ENCODE measurements at places on chromosomes 1 and 21. TPM values are rescaled to one million over a fixed set of nuclear protein-coding genes. Genes with fewer than 3 reads are reported as not detected.

SLC6A9 gene
- 0.95 TPM for total RNA-seq

PRDM16 gene
- 6.0 TPM for total RNA-seq

TMOD4 gene
- 0.37 TPM for total RNA-seq

TMEM269 gene
- total RNA-seq, result not detected

CRP gene
- total RNA-seq, result not detected

PGLYRP4 gene
- total RNA-seq, result not detected

OR10Z1 gene
- not detected for total RNA-seq

FCRL1 gene
- not detected for total RNA-seq

RSPO1 gene
- total RNA-seq, result 13.2 TPM

DMRTA2 gene
- total RNA-seq, result not detected

- DNase-seq, result no peak
Observed at GRCh38 chr1:201060586-201060985, 37.1 kb upstream of the KIF21B start.

- no peak for DNase-seq
Observed at GRCh38 chr21:15679630-15680029, 50.2 kb upstream of the USP25 start.

DNA sequence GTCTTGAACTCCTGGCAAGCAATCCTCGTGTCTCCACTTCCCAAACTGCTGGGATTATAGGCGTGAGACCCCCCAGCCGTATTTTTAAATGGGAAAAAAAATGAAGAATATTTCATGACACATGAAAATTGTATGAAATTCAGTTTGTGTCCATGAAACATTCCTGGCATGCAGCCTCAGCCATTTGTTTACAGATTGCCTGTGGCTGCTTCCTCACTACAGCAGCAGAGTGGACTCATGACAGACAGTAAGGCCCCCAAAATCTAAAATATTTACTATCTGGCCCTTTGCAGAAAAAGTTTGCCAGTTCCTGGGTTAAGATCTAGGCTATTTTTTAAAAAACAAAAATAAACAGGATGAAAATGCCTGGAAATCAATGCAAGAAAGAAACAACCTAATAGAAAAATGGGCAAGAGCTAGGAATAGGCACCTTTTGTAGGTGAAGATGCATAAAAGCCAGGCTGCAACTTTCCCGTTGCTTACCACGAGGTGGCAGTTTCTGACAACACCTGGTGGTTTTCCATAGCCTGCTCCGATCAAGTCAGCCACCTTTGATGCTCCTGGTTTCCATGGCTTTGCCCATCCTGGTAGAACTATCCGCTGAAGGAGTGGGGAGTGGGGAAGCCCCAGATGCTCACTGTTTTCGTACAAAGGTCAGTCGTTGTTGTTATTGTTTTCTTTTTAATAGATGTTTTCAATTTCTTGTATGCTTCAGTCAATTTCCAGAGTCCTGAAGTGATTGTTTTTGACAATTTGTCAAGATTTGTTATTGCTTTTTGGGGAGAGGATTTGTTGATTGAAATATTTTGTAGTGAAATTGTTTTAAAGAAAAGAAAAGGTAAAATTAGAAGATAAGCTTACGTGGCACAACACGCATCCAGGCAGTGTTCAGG is 24.3 kb downstream of the UBE2Q1 start:
- DNase-seq, result no peak

- no peak for DNase-seq
Observed at GRCh38 chr1:10617318-10617717, 142.6 kb downstream of the PEX14 start.

DNA sequence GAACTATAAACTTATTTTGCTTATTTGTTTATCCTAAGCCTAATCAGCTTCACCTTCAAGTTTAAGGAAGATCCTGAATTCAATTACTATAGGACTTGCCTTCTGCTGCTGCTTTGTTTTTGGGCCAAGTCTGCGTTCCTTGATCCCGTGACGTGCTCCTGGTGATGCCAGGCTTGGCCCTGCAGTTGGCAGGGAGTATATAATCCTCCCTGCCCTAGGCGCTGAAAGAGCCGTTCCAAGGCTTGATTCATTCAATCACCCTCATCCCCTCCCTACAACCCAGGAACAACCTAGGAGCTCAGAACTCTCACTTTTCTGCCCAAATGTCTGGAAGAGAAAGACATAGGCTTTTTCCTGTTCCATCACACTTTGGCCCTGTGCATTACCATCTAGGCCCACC is 12.4 kb upstream of the LRRN2 start:
- DNase-seq, result no peak

GRCh38 chr21:21973806-21974205 is 975.6 kb downstream of the NCAM2 start:
- no peak for DNase-seq

DNA sequence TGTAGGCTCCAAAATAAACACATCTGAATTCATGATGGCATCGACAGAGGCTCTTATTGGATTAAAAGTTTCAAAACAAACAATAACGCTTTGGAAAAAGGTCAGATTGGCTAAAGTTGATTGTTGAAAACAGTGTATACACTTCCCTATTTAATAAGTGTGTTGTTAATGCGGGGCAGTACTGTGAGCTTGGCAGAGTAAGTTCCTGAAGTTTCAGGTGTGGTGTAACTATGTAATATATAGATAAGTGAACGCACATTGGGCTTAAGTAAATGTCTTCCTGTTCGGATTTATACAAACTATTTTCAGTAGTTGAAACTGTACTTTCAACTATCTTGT is 810 bp downstream of the ZBTB37 start:
- no peak for DNase-seq

GRCh38 chr1:183403498-183403897 is 14.7 kb downstream of the NMNAT2 start:
- DNase-seq, result no peak

GRCh38 chr1:204257446-204257845 is 43.7 kb upstream of the GOLT1A start:
- DNase-seq, result no peak

- DNase-seq, result no peak
Observed at GRCh38 chr1:65050735-65051134, 84.4 kb upstream of the JAK1 start.

GRCh38 chr1:162236618-162237017 is 140.0 kb downstream of the SPATA46 start:
- no peak for DNase-seq

- DNase-seq, result no peak
Observed at GRCh38 chr1:31620631-31621497, 3.4 kb downstream of the HCRTR1 start.

GRCh38 chr1:231527586-231528171 is 790 bp upstream of the TSNAX start:
- no peak for DNase-seq

DNA sequence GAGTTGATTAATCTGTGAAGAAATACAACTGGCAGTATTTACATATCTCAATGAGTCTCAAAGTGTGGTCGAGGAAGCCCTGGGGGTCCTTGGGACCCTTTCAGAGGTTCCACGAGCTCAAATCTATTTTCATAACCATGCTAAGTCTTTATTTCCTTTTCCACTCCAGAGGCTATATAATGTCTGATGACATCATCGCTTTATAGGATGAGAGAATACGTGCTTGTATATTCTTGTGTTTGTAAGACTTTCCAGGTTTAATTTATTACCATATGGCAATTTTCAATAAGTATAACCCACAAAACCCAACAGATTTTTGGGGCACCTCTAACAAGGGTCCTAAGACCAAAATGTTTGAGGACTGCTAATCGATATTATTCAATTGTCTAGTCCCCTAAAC is 1.4 kb upstream of the SLC19A2 start:
- no peak for DNase-seq

- DNase-seq, result no peak
Observed at GRCh38 chr1:35406103-35406502, 137.6 kb downstream of the ZMYM4 start.

Measured in heart left ventricle (tissue), 16 donors.